AG20443 (cell line): ENCODE measurements at places on chromosomes 3 and 15.
A peak's percentile ranks its signal among the peaks of the same experiment; 100 is the strongest.

DNA sequence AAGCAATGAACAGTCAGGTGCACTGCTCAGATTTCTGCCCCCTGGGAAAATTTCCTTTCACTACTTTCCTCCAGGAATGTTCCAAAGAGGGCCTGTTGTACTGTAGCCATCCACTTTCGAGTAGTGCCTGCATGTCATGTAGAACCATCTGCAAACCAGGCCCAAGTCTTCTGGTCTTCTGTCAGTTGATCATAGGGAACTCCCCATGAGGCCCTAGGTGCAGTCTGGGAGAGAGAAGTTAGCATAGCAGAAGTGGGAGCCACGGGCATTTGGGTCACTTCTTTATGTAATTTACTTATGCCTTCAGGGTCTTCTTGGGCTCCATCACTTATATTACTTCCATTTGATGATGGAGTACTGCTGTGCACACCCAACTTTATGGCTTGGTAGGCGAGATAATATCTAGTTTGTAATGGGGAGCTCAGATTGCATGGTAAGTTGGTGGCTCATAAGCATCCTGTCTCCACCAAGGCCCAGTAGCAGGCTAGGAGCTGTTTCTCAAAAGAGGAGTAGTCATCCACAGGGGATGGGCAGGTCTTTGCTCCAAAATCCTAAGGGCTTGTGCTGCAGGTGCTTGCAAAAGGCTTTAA is 151.4 kb downstream of the NFKBIZ start:
- no peak for DNase-seq

DNA sequence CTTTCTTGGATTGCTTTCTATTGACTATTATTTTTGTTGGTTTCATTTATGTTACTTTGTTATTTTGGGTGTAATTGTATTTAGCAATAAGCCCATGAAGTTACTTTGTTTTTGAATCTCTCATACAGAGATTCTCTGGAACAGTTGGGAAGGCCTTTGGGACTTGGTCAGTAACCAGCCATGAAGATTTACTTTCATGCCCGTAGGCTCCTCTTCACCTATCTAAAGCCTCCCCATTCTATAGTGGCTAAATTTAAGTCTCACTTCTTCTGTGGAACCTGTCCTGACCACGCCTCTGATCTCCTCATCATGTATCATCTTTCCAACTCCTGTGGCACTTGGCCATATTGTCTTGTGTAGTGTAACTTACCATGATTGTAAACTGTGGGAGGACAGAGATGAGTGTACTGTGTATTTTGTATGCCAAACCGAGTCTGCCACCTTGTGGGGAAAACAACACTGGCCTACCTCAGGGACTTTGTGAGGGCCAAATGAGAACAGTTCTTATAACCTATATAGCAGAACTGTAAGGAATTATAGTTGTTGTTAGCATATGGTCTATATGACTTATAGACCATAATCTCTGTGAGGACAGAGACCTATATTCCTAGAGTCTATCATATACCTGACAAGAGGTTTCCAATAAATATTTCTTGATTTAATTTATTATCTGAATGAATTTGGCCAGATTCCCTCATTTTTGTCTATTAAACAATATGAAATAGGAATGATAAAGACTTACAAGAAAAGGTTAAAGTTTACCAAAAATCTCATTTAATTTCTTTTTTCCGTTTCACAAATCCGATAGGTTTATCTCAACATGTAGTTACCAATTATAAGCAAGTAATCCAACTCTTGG is 75.0 kb downstream of the STARD9 start:
- peak; percentile 85 for DNase-seq

DNA sequence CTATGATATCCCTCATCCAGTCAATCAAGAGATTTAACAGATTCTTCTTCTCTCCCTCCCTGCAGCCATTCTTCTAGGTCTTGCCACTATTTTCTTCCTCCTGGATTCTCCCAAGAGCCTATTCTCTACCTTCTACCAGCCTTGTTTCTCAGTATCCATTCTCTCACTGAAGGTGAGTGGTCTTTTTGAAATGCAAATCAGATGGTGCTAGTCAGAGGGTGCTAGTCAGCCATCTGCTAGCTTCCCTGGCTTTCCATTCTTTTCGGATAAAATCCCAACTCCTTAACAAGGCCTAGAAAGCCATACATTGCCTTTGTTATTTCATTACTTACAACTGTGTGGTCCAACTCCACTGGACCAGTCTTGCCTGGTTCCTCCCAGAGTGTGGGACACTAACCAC is 734.3 kb upstream of the CFAP20DC start:
- no peak for DNase-seq

DNA sequence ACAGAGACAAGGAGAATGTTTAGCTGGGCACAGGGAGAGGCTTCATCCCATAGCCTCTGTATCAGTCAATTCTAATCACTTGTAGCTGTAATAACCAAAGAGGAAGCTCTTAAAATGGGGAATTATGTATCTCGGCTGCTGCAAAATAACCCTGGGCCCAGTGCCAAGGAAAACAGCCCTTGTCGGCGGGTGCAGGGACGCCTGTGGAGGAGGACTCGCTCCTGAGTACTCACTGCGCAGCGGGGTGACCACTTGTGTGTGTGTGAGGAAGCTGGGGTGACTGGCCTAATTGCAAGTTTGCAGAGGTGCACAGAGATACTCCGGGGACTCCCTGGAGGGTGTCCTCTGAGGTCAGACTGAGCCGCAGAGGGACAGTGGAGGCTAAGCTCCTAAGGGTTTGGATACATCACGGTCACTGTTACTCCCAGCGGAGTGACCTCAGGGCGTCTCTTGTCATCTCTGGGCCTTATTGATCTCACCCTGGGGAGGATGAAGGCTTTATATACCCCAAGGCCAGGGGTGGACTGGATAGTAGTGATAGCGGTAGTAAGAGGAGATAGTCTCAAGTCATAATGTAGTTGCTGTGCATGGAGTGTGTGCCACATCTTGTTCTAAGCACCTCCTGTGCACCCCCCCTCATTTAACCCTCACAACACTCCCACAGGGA is 37.2 kb downstream of the SLC6A6 start:
- DNase-seq, result no peak

GRCh38 chr3:57735405-57735804 is 20.7 kb upstream of the SLMAP start:
- no peak for DNase-seq

GRCh38 chr15:41258750-41259471 is 27.8 kb downstream of the CHP1 start:
- DNase-seq, result no peak

DNA sequence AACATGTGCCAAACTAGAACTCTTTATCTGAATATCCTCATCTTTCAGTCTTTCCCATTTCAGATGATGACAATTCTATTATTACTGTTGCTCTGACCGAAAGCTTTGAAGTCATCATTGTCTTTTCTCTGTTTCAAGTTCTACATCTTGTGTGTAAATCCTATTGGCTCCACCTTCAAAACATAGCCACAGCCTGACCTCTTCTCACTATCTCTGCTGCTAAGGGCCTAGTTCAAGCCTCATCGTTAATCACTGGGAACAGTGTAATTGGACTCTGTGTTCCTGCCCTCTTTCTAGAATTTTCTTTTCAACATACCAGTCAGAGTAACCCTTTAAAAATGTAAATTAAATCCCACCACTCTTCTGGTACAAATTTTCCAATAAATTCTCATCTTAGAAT is 105.1 kb downstream of the OXSM start:
- no peak for DNase-seq

GRCh38 chr15:74829991-74830390 is 3.6 kb downstream of the CPLX3 start:
- DNase-seq, result no peak

DNA sequence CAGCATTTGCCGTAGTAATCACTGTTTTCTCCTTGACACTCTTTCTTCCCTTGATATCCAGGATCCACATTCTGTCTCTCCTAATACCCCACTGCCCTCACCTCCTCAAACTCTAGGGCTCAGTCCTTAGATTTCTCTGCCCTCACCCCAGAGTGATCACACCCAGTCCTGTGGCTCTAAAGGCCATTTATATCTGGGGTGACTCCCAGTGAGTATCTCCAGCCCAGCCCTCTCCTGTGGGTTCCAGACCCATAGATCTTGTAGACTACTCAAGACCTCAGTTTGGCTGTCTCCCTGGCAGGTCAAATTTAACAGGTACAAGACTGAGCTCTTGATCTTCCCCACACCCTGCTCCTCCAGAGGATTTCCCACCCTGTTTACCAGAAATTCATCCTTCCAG is 1.3 kb downstream of the GRK7 start:
- DNase-seq, result no peak

GRCh38 chr3:179565496-179565895 is 2.8 kb downstream of the ACTL6A start:
- DNase-seq, result no peak

GRCh38 chr3:62805580-62806277 is 69.5 kb downstream of the CADPS start:
- no peak for DNase-seq

DNA sequence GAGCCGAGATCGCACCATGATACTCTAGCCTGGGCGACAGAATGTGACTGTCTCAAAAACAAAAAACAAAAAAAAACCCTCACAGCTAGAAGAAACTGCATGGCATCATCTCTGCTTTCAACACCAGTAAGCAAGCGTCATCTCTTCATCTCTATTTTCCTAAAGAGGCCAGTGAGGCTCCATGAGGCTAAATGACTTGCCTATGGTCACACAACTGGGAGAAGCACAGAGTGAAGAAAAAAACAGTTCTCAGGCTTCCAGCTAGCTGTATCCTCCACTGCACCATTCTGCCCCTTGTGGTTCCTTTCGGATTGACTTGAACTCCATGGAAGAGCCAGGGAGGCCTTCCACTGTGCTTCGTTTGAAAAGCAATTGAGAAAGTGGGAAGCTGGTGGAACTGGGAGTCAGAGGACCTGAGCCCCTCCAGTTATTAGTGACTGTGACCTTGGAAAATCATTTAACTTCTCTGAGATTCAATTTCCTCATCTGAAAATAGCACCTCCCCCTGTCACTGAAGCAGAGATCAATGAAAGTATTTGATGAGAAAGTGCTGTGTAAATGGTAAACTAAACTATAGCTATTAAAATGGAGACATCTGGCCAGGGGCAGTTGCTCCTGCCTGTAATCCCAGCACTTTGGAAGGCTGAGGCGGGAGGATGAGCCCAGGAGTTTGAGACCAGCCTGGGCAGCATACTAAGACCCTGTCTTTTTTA is 32.1 kb upstream of the DENND4A start:
- DNase-seq, result peak; percentile 82

DNA sequence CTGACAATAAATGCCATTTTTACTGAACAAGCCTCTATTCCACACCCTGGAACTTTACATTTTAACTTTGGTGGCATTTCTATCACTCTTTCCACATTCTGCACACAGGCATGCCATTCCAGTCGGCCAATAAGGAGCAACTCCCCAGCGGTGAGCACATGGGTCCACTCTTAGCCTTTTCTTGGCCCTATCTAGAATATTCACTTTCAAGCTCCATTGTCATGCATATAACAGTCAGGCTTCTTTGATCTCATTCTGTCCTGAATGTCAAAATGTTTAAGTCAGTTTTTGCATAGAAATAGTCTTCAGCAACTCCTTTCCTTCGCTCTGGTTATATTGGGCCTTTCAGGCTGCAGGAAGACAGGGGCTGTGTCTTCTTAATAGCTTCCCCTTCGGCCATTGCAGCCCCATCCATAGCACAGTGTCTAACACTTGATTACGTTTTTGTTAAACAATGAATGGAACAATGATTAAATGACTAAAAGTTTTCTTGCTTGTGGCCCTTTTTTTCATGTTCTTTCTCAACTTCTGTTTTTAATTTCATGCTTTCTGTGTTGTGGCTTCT is 427.3 kb downstream of the MFSD1 start:
- no peak for DNase-seq

GRCh38 chr15:63611177-63611576 is 14.0 kb downstream of the FBXL22 start:
- DNase-seq, result no peak

GRCh38 chr3:57756528-57757401 is 656 bp downstream of the SLMAP start:
- DNase-seq, result peak; percentile 73

- no peak for DNase-seq
These were observed 45.3 kb downstream of the TCF12 start for GRCh38 chr15:56963710-56964109.

DNA sequence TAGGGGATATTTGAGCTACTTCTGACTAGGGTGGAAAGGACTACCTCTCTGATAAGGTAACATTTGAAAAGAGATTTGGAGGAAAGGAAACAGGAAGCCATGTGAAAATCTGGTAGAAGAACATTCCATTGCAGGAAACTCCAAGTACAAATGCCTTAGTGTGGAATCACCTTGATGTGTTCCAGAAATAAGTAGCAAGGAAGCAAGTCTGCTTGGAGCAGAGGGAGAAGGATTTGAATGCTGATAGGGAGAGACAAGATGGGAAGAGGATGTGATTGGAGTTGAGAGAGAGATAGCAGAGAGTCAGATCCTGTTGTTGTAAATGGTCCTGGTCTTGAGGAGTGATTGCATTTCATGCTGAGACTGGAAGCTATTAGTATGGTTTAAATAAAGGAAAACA is 335.1 kb upstream of the DCBLD2 start:
- DNase-seq, result no peak

- DNase-seq, result no peak
These were observed 69.4 kb upstream of the ALDH1A3 start for GRCh38 chr15:100810229-100810628.

- DNase-seq, result no peak
These were observed 8.4 kb upstream of the RPS17 start for GRCh38 chr15:82548700-82549099.

DNA sequence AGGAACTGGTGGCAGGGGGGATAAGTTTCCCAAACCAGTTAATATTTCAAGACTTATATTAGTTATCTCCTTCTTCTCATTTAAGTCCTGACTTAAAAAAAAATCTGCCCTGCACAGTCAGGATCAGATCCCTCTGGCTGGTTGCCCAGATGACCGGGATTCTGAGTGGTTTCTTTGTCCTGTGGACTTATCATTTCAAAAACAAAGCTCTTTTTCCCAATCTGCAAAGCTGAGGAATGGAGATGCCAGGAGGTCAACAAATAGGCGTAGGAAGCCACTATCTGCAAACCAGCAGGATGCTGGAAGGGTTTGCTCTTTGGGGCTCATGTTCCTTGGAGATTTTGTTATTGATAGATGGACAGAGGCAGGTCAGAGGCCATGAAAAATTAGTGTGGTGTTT is 5.8 kb downstream of the C3orf20 start:
- no peak for DNase-seq

DNA sequence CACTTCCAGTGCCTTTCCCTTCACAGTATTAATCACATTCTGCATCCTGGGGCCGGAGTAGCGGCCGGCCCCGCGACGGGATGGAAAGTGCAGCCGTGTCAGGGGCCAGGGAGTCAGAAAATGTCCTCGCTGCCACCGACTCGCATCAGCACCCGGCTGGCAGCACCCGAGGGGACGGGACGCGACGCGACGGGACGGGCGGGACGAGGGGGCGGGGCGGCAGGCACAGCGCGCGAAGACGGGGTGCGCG is 353 bp downstream of the ATG3 start:
- peak; percentile 69 for DNase-seq

- no peak for DNase-seq
These were observed 16.3 kb downstream of the CCR3 start for GRCh38 chr3:46258525-46258924.

DNA sequence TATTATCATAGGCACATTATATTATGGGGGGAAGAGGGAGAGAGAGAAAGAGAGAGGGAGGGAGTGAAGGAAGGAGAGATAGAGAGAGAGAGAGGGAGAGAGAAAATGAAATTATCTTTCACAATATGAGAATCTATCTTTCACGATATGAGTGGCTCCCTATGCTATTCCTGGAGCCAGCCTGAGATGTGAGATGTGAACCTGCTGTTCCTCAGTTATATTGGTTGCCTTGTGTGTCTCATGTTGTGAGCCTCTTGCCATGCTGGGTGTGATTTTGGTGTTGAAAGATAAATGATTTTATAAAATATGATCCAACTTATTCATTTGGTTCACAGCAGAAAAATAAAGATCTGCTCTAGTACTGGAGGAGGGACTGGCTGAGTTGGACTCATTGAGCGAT is 148.7 kb downstream of the PPM1L start:
- DNase-seq, result no peak
